ENCODE measurements at places on chromosomes 13 and 19.

DNA sequence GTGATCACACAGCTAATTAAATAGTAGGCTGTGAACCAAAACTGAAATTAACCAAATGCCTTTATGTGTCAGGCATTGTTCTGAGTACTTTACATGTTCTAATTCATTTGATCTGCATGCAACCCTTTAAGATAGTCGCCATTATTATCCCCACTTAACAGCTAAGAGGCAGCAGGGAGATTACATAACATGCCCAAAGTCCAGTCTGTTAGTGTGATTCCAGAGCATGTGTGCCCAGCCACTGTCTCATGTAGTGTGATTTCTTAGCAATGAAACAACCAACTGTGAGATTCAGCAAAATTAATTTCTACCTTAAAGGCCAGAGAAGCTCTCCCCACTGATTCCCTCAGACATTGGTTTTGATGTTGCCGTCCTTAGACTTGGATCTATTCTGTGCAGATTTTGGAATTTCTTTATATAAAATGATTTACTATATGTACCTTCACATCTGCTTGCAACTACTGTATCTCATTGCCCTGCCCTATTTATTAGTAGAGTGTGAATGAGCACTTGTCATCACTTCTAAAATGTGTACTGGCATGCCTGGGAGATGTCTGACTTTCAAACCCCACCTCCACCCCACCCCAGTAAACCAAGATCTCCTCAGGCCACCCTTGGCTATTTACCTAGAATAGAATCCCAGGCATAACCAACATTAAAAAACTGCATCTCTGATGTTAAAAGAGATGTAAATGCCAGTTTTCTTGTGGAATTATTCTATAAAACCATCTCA lies 41.2 kb downstream of the POLR1D start:
- no peak for DNase-seq

GRCh38 chr13:112952759-112953551 lies 16.1 kb upstream of the MCF2L start:
- DNase-seq = no peak

- no peak for DNase-seq
These were observed 1221.7 kb upstream of the SPRY2 start for GRCh38 chr13:81562598-81562997.

GRCh38 chr13:82330499-82330898 lies 1551.8 kb downstream of the SLITRK1 start:
- DNase-seq = no peak

DNA sequence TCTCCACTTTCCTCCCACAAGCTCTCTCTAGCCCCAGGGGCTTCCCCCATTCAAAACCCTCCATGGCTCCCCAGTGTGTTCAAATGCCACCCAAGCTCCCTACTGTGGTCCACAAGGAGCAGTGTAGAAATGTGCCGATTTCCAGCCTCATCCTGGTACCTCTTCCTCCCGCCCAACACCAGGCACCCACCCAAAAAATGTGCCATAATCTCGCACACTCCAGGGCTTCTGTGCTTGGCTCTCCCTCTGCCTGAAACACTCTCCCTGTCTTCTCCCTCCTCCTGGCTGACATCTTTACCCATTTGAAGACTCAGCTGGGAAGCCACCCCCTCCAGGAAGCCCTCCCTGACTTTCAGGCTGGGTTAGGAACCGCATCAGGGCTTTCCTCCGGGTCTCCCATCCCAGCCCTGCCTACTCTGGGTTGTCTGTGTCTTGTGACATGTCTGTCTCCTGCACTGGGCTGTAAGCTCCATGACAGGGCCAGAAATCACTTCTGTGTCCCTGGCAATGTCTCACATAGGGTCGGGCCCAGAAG lies 16.6 kb upstream of the MEIS3 start:
- no peak for DNase-seq

- DNase-seq = no peak
These were observed 32.4 kb downstream of the RASA3 start for GRCh38 chr13:114099918-114100445.

- no peak for DNase-seq
These were observed 33.0 kb downstream of the GPR12 start for GRCh38 chr13:26727633-26728032.

- peak; percentile 91 for DNase-seq
These were observed at the start of gene SCGB2B2 for GRCh38 chr19:34676697-34677385. Gene SCGB2B2, minus strand, starts transcription at chr19:34677159. Its CDS starts 82,596 bp downstream, at chr19:34594563.

- peak; percentile 28 for DNase-seq
These were observed 170.6 kb downstream of the FLT1 start for GRCh38 chr13:28324181-28324789.

DNA sequence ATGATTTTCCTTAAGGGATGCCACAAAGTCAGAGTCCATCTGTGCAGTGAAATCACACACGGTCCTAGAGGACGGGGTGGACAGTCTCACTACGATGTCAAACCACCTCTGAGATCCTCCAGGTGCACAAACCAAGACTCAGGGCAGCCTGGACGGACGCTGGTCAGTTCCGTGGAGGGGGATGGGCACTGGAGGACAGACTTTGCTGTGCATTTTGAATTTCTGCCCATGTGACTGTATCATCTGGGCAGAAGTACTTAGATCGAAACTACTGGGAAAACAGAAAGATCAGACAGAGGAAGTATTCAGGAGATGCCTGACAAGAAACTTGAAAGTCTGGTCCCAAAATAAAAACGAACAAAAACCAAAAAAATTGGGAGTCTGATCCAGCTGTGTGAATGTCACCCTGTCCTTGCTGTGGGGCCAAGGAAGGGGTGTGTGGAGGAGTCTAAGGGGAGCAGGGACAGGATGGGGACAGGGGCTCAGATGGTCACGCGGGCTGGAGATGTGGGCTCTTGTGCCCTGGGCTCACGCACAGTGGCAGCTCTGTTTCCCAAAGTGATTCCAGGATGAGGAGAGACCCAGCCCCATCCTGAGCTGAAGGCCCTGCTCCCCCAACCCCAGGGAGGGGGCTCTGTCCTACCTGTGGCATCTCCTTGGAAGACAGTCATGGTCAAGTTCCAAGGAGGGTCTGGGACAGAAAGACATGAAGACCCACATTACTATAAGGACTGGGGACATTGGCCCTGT lies 1.5 kb downstream of the SIGLEC8 start:
- no peak for DNase-seq

DNA sequence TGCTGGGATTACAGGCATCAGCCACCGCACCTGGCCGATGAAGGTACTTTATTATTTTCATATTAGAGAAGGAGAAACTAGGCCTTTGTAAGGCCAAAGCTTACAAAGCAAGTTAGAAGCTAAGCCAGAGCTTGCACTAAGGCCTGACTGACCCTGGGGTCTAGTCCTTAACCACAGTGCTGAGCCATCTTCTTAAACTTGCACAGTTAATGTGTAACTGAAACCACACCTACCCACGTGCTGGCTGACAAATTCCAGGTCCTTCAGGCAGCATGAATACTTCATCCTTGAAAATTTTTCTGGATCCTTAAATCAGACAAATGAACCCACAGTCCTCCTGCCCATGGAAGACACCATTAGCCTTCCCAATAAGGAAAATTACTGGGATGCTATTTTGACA lies 880.6 kb downstream of the UQCRFS1 start:
- DNase-seq = no peak

DNA sequence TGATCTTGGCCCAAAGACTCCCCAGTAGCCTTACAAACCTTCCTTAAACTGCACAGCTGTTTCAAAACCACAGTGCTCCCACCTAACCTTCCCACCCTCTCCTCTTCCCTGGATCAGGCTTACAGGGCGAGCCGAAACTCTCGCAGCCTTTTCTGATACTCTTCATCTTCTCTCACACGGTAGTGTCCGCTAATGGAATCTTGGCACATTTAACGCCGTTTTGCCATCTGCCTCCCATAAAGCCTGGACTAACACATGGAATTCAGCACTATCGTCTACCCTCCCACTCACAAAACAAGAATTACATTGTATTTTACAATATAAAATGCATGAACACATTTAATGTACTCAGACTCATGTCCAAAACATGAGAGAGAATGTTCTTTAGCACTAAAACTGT lies 135.9 kb downstream of the RAP2A start:
- no peak for DNase-seq

DNA sequence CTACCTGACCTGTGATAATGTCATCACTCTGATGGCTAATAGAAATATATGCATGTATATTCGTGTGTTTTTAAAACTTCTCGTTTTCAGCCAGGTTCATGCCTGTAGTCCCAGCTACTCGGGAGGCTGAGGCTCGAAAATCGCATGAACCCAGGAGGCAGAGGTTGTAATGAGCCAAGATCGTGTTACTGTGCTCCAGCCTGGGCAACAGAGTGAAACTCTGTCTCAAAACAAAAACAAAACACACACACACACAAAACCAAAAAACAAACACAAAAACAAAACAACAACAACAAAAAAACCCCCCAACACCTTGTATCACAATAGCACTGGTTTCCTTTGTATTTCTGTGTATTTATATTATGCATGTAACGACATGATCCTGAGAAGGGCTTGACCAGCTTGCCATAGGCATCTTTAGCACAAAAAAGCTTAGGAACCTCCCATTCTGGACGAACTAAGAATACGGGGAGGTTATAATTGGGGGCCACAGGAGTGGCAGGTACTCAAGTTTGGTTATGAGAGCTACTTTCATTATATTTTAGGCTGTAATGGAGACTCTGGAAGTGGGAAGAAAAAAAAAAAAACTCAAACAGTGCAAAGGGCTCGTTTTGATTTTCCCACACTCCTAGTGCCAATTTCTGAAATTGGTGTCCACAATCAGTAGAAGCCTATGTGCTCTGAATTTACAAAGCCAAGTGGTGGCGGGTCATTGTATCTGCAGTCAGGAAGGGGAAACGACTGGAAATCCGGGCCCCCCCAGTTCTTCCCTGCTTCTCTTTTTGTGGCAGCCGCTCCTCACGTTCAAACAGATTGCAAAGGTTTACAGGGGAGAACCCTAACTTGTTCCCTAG lies 1.2 kb upstream of the ACP7 start:
- no peak for DNase-seq

DNA sequence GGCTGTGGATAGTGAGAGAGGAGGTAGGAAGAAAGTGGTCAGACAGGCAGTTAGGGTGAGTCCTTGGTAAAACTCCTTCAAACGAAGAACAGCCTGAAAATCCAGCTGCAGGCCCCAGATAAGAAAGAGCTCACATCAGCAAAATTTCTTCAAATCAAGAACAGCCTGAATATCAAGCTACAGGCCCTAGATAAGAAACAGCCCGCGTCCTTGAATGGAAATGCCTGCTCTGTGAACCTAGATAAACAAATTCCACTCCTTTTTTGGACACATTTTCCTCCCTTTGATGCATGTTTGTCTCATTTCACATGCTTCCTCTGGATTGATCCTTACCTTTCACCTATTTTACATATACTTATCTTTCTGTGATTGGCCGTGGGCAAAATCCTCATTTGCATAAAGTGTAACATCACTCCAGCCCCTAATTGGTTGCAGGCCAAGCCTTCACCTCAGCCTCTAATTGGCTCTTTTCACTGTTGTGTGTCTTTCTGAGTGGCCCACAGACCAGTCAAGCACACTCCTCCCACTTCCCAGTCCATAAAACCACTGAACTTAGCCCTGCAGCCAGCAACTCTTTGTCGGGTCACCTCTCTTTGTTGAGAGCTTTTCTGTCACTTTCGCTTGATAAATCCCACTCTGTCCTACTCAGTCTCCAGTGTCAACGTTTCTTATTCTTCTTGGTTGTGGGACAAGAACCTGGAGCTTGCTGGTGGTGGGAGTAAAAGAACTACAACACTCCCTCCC lies 6.0 kb upstream of the SULT2A1 start:
- DNase-seq = no peak

DNA sequence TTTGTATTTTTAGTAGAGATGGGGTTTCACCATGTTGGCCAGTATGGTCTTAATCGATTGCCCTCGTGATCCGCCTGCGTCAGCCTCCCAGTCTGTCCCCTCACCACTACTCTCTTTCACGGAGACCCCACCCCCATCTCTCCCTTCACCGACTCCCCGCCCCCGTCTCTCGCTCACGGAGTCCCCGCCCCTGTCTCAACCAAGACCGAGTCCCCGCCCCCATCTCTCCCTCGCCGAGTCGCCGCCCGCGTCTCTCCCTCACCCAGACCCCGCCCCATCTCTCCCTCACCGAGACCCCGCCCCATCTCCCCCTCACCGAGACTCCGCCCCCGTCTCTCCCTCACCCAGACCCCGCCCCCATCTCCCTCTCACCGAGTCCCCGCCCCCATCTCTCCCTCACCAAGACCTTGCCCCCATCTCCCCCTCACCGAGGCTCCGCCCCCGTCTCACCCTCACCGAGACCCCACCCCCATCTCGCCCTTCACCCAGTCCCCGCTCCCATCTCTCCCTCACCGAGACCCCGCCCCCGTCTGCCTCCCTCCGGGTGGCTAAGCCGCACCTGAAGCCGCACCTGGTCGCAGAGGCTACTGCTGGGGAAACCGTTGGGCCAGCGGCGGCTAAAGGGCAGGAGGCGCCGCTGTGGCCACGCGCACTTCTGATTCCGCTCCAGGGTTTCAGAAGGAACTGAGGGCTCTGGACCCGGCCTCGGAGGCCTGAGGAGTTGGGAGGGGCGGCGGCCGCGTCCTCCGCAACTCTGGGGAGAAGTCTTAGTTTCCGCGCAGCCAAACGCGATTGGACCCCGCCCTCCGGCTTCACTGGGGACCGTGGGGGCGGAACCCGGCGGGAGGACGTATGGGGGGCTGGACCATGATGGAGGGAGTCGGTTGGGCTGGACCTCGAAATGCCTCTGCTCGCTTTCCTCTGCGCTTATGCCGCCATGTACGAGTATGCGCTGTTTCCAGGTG lies 17.1 kb upstream of the ZNF846 start:
- DNase-seq = peak; percentile 94

Data from NCI-H2081 (cell line).